ENCODE measurements at places on chromosomes 5 and 9.

- no peak for DNase-seq
Observed at GRCh38 chr9:124291801-124292396, 34.1 kb downstream of the NEK6 start.

DNA sequence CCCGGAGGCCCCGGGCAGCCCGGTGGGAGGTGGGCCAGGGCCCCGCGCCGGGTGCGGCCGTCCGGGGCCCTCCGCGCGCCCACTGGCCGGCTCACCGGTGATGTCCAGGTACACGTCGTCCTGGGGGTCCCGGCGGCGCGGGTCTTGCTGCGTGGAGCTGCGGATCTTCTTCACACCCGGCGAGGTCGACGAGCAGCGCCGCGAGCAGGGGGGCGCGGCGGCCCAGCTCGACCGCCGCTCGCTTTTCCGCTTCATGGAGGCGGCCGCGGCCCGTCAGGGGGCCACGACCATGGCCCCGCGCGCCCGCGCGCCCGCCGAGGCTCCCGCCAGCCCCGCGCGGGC is 548 bp downstream of the CDC14B start:
- DNase-seq = no peak

DNA sequence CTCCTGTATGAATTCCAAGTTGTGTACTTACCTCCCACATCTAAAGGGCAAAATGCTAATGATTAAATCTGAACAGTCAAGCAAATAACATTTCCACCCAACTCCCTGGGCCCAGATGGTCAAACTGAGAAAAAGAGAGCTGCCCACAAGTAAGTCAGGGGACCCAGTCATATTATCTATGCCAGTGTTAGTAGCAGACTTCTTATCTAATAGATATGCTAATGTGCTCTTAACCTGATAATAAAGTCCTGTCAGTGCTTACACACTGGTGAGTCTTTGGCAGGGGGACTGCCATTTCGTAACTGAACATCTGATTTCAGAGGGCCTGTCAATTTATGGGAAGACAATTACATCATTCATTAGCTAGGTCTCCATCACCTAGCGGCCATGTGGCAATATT is 292.3 kb upstream of the WWC1 start:
- no peak for DNase-seq

GRCh38 chr9:136220017-136220729 is 15.2 kb upstream of the LHX3 start:
- DNase-seq = no peak

DNA sequence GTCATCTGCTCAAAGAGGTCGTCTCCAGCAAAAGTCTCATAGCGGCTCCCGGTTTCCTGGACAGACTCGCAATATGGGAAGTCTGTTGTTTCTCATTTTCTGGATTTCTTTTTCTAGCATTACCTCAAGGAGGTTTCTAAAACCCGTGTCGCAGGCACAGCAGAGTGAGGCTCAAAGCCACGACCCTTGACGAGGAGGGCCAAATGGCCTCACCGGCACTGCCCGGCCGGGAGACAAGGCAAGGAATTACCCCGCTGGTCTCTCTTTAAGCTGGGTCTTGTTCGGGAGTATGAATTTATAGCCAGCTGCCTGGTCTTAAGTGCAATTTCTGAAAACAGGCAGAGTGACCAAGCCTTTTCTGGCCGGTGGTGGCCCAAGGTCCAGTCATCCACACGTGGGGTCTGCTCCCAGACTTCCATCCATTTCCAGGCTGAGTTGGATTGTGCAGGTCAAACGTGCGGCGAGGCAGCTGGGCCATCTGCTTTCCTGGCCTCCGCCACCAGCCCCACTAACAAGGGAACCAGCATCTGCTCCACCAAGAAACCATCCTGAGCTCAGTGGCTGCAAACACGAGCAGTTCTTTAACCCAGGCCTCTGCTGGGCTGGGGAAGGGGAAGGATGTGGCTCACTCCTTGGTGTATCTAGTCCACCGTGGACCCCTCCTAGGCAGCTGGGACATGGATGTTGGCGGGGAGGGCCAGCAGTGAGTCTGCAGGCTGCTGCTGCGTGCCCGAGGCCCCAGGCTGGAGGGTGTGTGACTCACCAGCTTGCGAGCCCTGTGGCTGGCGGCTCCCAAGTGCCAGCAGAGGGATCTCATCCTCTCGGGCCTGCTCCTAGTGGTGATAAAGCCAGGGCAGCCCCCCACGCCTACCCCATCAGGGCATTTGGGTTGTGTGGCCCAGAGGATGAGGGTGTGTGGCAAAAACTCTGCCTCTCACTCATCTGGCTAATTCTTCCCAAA is 55.6 kb upstream of the COL5A1 start:
- DNase-seq = no peak

- DNase-seq = no peak
Observed at GRCh38 chr9:696332-697323, 144.9 kb upstream of the DMRT1 start.

GRCh38 chr9:133255371-133256135 is 19.4 kb downstream of the ABO start:
- DNase-seq = no peak

DNA sequence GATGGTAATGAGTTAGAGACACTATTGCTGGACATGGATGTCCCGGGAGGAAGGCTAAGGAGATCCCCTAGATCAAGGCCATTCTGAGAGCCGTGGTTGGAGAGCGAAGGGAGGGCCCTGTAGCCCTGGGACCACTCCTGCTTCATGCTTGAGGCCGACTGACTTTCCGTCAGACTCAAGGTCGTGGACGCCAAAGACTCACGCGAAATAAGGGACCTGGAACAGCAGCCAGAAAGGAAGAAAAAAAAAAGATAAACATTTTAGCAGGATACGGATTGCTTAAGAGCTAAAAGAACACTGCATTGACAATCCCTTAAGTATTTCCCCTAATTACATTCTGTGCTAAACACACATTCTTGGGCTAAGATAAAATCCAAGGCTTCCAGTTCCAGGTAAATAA is 181.2 kb downstream of the GLIS3 start:
- no peak for DNase-seq

DNA sequence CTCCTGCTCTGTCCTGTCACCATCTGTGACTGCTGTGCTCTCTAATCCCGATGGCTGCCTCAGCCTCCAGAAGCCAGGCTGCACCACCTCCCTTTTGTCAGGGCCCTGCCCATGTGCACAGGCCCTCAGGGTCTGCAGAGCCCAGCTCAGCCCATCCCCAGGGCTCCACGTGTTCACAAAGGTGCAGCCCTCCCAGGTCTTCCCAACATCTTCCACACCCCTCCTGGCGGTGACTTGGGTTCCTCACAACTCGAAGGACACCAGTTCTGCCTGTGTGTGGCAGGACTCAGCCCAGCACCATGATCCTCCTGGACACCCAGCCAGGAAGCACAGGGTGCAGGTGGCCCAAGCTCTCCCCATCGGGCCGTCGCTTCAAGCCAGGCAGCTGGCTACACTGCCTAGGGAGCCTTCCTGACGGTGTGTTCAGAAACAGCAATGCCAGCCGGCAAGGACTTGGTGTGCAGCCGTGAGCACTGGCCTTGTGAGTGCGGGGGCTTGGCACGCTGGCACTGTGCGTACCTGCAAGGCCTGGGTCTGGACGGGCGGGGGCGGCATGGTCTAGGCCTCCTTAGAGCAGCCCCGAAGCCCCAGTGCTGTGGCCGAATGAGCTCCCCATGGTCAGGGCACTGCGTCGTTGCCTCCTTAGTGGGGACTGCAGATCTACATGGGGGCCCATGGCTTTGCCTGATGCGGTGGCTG is 96.1 kb downstream of the MRPL36 start:
- DNase-seq = no peak

DNA sequence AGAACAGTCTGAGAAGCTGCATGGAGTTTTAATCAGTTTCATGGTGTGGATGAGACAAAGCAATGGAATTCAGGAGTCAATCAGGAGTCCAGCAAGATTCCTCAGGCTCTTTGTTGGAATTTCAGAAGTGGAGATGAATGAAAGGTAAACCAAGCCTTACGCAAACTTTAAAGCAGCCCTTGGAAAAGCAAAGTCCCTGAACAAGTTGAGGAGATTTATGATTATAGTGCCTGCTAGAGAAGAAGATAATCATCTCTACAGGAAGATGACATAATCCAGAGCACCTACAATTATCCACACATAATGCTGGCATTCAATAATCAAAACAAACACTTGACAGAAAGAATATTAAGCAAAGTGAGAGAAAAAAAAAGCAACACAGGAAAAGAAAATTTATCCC is 1380.1 kb upstream of the NUDT12 start:
- DNase-seq = no peak

- DNase-seq = no peak
Observed at GRCh38 chr9:97673922-97674321, 23.2 kb downstream of the XPA start.

DNA sequence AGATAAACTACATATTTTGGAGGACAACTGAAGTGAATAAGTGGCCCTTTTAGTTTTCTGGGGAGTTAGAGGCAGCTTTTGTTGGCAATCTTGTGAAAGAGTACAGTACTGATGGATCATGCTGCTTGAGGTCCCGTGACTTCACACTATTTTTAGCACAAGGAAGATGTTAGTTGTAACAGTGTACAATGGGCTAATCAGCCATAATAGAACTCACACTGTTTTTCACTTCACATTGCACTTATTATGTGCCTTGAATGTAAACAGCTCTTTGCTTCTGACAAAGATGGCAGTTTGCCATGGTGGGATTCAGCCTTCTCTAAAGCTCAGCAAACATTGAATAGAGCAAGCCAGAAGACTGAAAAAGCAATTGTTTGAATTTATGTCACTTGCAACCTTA is 176.7 kb upstream of the ZNF608 start:
- no peak for DNase-seq

DNA sequence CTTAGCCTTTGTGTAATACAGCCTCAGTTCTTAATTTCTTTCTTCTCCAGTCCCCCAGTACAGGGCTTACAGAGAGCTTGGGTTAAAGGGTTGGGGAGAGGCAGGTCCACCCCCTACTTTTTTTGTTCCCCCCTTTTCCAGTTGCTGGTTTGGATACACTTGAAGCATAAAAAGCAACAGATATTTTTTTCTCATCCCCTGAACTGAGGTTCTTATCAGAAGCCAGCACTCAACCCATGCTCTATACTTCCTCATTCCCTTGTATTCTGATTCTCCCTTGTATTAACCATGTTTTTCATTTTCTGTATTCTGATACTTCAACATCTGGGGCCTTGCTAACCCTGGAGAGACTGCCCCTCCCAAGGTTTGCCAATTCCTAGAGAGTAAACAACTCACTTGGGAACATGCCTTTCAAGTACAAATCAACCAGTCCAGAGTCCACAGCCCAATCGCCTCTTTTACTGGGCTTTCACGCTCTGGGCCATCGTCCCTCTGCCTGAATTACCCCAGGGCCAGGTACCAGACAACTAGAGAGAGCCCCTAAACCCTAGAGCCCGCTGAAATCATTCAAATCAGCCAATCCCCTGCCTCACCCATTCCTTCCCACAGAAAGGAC is 333.4 kb upstream of the PUM3 start:
- DNase-seq = no peak

DNA sequence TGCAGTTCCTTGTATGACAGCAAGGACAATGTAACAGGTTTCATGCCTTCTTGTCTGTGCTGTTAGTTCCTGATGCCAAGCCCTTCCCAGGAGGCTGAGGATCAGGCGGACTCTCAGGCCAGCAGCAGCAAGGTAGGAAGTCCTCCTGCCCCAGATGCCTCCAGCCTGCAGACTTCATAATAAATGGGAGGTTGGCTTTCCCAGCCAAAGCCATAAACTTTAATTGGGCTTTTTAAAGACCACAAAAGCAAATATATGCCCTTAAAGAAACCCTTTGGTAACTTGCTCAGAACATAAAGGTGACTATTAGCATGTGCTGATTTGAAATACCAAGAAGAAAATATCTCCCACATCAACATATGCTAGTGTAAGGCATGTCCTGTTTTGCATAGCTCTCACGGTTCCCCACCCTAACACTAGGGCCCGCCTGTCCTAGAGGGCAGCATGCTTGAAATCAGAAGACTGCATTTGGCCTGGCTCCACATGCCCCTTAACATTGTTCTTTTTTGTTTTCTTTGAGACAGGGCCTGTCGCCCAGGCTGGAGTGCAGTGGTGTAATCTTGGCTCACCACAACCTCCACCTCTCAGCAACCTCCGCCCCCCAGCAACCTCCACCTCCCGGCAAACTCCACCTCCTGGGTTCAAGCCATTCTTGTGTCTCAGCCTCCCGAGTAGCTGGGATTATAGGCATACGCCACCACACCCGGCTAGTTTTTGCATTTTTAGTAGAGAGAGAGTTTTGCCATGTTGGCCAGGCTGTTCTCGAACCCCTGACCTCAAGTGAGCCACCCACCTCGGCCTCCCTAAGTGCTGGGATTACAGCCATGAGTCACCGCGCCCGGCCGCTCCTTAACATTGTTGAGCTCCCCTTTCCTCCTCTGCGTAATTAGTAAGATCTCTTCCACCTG is 44.6 kb upstream of the FCN1 start:
- no peak for DNase-seq

DNA sequence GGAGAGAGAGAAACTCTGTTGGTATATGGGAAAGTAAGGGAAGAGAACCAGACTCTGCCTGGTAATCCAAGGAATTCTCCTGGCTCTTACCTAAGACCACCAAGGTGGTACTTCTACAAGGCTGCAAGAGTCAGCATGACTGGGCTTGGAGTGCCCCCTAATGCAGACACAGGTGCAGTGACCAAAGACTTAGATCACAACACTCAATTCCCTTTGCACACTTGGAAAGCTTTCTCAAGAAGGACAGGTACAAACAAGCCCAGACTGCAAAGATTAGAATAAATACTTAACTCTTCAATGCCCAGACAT is 25.2 kb downstream of the UGT3A2 start:
- DNase-seq = no peak

DNA sequence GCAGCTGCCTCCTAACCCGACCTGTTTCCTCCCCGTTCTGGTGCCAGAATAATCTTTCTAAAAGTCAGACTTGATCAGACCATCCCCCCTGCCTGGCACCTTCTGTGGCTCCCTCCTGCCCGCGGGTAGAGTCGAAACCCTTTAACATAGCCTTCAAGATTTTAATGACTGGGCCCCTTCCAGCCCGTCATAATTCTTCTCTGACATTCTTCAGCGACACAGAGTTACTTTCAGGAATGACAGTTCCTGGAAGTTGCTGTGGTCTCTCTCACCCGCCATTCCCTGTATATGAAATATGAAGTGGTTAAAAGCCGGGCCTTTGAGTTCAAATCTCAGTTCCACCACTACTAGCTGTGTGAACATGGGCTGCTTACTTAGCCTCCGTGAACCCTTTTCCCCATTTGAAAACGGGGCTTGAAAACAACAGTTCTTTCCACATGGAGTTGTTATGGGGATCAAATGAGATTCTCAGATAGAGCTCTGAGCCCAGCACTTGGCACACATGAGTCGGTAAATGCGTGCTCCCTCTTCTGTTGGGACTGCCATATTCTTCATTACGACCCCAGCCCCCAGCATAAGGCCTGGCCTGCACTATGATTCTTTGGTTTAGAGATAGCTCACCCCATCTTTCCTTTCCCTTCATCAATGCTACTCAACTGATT is 737 bp downstream of the NANS start:
- DNase-seq = no peak
